ENCODE measurements at places on chromosomes 1 and 21. TPM values are rescaled to one million over a fixed set of nuclear protein-coding genes. Genes with fewer than 3 reads are reported as not detected.

- no peak for DNase-seq
These were observed 25.7 kb upstream of the SLC19A2 start for GRCh38 chr1:169511316-169512005.

- DNase-seq, result no peak
These were observed 30.3 kb upstream of the FAM78B start for GRCh38 chr1:166197141-166197540.

GRCh38 chr1:180973369-180973768 lies 49.3 kb downstream of the STX6 start:
- DNase-seq, result no peak

DNA sequence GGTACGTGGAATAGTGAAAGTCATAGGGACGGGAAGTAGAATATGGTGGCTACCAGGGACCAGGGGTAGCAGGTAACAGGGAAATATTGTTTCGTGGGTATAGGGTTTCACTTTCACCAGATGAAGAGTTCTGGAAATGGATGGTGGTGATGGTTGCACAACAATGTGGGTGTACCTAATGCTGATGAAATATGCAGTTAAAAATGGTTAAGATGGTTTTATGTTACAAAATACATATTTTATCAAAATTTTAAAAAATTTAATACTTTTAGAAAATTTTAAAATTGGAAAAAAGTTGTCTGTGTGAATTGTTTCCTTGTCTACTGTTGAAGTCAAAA lies 55.5 kb upstream of the TLR5 start:
- no peak for DNase-seq

GRCh38 chr1:80445033-80445432 lies 1355.7 kb upstream of the ADGRL2 start:
- no peak for DNase-seq

- no peak for DNase-seq
These were observed 28.8 kb downstream of the OR10J1 start for GRCh38 chr1:159468321-159468720.

MAP1LC3C gene
- not detected for total RNA-seq

DNA sequence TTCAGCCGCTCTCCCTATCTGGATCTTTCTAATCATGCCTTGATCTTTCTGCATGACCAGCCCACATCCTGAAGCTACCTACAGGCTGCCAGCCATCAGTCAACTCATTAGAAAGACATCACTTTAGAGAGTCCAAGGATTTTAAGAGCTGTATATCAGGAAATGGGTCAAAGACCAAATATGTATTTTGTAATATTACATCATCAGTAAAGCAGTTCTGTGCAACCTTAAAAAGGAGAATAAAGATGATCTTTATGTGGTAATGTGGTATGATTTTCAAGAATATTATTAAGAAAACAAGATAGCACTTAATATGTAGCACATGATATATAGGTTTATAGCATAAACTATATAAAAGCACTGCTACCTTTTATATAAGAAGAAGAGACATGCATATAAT lies 47.6 kb downstream of the SLC30A7 start:
- no peak for DNase-seq

- no peak for DNase-seq
These were observed 289.1 kb downstream of the PTBP2 start for GRCh38 chr1:97010566-97011264.

DNA sequence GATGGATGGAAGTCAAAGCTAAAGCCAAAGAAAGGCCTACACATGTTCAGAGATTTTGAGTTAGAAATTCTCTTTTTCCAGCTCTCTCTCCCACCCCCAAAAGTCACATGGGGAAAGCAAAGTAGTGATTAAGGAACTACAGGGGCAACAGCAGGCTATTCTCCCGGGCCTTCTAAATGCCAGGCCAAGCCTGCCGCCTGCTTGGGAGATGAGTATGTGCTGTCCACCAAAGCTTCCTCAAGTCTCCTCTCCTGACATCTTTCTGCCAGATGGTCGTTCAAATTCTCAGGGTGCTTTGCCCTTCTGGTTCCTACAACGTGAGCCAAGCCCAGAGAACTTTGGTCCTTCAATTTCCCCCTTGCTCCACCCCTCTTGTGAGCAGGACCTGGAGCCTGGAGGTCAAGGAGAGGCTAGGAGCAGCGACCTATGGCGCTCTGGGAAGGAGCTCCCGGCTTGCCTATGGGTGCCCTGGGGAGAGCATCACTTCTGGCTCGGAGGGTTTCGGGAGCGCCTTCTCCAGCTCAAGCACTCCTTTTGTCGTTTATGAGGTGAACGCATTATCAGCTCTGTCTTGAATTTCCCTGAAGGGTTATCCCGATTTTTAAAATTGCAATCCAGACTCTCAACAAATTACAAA lies 4.4 kb upstream of the PRRX1 start:
- DNase-seq, result no peak

- no peak for DNase-seq
These were observed 146.7 kb upstream of the HMGB4 start for GRCh38 chr1:33716976-33717688.

- no peak for DNase-seq
These were observed 4.0 kb downstream of the DIRAS3 start for GRCh38 chr1:68046423-68046822.

FCN3 gene
- total RNA-seq, result not detected

DNA sequence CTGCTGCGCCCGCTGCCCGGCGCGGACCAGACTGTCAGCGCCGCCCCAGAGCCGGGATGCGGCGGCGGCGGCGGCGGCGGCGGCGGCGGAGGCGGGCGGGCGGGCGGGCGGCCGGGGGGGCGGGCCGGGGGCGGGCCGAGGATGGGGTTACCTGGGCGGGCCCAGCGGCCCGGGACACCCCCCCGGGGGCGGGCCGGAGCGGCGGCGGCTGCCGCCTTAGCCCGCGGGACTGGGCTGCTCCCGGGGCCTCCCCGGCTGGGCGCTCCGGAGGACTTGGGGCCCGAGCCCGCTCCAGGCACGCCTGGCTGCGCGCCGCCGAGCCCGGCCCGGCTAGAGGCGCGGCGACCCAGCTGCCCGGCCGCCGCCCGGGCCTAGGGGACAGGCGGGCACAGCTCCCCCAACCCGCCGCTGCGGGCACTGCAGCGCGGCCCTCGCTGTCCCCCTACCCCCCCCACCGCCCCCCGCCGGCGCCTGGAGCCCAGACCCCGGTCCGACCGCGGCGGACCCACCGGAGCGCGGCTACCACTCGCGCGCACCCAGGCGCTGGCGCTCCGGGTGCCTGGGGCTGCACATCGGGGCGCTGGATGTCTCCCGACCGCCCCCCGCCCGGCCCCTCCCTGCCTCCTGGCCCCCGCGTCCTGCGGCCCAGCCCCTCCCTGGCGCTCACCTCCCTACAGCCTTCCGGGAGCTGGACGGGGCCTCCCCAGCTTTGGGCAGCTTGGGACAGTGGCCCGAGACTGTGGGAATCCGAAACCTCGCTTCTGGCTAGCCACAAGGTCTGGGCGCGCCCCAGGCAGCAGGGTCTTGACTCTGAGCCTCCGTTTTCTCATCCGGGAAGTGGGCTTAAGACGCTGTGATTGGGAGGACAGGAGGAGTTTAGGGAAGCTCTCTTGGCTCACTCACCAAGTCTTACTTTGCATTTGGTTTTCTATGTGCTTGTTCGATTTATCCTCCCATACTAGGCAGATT lies at the start of gene WNT4:
TSS of gene WNT4 (minus strand) at position 33 of the 969 bp plus-strand sequence. CDS start 175 bp downstream, outside the sequence.
- DNase-seq, result no peak
